IPS-NIHi11 (cell line): ENCODE measurements at places on chromosomes 5 and 9.
A peak's percentile ranks its signal among the peaks of the same experiment; 100 is the strongest.

- peak; percentile 17 for DNase-seq
Observed at GRCh38 chr5:91095786-91096385, 287.2 kb downstream of the ARRDC3 start.

DNA sequence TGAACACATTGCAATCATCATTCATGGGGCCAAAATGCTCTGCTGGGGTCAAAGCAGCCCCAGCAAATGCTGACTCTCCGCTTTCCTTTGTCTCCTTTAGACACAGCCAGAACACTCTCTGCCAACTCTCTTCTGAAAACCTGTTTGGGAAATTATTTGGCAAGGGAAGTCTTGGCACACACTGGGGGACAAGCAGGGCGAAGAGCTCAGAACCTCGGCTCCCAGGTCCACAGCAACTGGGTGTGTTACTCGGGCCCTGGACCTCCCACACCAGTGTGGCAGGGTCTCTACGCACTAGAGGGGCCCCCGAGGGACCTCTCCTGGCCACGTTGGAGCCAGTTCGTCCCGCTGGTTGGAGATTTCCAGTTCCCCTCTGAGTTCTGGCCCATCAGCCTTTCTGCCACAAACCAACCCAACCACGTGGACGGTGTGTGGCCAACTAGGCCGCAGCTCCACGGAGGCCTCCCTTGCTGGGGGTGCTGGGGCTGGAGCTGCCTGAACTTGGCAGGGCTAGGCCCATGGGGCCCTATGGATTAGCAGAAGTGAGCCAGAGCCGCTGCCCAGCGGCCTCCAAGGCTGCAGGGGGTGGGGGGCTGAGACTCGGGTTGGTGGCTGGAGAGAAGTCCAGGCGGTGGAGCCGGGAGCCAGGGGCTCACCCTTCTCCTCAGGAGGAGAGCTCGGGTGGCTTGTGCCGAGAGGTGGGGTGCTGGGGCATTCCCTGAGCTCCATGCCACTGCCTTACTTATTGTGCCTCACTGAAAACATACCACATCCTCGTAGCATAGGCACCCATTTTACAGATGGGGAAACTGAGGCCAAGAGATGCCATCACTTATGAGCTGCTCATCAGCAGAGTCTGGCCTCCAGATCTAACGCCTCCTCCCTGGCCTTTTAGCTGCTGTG lies 46.8 kb upstream of the RNU6ATAC start:
- DNase-seq: no peak

DNA sequence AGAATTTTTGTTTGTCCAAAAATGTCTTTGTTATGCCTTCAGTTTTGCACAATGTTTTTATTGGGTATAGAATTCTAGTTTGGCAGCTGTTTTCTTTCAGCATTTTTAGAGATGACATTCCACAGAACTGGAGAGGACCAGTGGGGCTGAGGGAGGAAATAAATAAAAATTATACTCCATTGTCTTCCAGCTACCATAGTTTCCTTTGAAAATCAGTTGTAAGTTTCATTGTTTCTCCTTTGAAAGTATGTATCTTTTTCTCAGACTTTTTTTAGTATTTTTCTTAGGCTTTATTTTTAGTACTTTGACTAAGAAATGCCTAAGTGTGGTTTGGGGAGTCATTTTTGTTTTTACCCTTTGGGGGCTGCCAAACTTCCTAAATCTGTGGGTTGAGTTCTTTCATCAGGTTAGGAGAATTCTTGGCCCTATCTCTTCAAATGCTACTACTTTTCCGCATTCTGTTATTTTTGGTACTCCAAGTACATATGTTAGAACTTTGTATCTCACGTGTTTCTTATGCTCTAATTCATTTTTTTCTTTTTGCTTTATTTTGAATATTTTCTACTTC lies 15.2 kb upstream of the FBLL1 start:
- DNase-seq: no peak

GRCh38 chr5:111530298-111530740 lies 18.0 kb upstream of the STARD4 start:
- DNase-seq: no peak

DNA sequence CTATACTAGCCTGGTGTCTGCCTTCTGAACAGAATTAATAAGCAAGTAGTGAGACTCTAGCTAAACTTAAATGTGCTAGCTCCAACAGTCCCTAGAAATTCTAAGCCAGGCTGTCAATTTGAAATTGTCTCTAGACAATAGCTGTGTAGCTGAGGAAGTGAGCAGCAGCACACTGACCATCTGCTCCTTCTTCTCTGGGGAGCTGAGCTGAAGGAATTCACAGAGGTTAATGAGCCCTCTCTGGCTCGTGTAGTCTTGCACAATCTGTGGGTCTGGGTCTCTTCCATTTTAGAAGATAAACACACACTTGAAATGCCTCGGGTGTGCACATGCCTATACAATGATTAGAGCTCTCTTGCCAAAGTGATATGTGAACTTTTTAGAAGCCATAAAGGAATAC lies 63.5 kb upstream of the BARX1 start:
- DNase-seq: no peak

DNA sequence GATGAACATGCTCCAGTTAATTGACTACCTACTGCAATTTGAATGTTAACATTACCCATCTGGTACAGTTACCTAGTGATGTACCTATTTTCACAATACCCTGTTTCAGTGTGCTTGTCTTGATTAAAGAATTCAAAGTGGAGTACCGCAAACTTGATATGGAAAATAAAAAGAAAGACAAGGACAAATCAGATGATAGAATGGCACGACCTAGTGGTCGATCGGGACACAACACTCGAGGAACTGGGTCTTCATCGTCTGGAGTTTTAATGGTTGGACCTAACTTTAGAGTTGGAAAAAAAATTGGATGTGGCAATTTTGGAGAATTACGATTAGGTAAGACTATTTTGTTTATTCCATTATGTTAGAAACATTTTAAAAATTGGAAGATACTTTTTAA lies 33.5 kb downstream of the CSNK1G3 start:
- no peak for DNase-seq

GRCh38 chr9:121283856-121284732 lies 16.1 kb downstream of the GSN start:
- no peak for DNase-seq

GRCh38 chr5:131167615-131168014 lies 2.6 kb upstream of the HINT1 start:
- DNase-seq: no peak

DNA sequence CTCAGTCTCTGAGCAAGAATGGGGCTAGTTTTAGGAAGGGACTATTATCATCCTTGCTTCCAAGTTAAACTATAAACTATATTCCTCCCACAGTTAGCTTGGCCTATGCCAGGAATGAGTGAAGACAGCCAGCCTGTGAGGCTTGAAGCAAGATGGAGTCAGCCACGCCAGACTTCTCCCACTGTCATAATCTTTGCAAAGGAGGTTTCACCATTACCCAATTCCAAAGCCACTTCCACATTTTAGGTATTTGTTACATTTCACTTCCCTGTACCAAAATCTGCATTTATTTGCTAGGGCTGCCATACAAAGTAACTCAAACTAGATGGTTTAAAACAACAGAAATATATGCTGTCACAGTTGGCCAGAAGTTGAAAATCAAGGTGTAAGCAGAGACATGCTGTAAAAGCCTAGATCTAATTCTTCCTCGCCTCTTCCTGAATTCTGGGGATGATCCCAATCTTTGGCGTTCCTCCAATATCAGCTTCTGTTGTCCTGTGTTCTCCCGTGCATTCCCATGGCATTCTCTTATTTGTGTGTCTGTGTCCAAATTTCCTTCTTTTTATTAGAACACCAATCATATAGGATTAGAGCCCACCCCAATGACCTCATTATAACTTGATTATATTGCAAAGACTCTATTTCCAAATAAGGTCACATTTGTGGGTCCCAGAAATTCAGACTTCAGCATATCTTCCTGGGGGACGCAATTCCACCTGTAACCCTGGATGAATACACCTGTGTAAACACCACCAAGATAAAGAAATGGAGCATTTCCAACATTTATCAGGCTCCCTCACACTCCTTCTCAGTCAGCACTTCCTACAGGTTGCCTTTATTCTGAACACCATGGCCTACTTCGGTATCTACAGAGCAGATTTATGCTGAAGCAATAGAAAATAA lies 126.8 kb downstream of the GCNT1 start:
- DNase-seq: no peak

DNA sequence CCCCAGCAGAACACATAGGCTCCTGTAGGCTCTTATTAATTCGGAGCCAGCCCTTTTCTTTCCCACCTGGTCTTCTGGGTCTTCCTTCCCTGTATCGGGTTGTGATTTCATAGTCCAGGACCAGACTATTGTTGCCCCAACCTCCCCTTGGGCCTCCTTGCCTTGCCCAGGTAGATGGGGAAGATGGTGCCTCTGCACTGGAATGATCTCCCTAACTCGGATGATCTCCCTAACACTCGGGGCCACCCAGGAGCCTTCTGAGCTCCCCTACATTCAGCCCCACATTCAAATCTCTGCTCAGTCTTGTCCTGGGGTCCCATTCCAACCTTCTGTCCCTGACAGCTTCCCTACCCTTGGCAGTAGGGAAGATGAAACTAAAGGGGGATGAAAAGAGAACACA lies 2.7 kb upstream of the IRF1 start:
- no peak for DNase-seq

GRCh38 chr5:179339996-179340395 lies 5.3 kb downstream of the ADAMTS2 start:
- no peak for DNase-seq

- no peak for DNase-seq
Observed at GRCh38 chr5:96337048-96337781, 95.8 kb downstream of the PCSK1 start.

DNA sequence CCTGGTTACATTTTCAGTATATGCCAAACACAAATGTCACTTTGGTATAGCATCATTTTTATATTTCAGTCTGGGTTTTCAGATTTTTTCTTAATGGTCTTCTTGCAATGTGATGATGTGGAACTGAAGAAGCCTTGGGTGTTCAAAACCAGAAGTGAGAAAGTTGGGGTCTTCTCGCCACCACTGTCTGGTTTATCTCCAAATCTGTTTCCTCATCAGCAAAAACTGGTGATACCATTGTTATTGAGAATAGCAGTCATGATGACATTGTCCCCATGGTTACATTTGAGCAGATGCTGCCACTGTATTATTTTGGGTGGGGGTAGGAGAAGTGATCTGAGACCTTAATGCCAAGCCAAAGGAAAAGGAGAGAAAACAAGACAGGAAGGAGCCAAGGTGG lies 85.9 kb upstream of the MAP3K1 start:
- no peak for DNase-seq

- no peak for DNase-seq
Observed at GRCh38 chr5:17735761-17736160, 101.5 kb downstream of the TAF11L14 start.

- DNase-seq: no peak
Observed at GRCh38 chr5:38051711-38052511, 206.4 kb upstream of the EGFLAM start.

DNA sequence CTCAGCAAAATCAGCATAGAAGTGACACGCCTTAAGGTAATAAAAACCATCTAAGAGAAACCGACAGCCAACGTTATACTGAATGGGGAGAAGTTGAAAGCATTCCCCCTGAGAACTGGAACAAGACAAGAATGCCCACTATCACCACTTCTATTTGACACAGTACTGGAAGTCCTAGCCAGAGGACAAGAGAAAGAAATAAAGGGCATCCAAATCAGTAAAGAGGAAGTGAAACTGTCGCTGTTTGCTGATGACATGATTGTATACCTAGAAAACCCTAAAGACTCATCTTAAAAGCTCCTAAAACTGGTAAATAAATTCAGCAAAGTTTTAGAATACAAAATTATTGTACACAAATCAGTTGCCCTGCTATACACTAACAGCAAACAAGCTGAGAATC lies 393.3 kb downstream of the KIF4B start:
- no peak for DNase-seq

DNA sequence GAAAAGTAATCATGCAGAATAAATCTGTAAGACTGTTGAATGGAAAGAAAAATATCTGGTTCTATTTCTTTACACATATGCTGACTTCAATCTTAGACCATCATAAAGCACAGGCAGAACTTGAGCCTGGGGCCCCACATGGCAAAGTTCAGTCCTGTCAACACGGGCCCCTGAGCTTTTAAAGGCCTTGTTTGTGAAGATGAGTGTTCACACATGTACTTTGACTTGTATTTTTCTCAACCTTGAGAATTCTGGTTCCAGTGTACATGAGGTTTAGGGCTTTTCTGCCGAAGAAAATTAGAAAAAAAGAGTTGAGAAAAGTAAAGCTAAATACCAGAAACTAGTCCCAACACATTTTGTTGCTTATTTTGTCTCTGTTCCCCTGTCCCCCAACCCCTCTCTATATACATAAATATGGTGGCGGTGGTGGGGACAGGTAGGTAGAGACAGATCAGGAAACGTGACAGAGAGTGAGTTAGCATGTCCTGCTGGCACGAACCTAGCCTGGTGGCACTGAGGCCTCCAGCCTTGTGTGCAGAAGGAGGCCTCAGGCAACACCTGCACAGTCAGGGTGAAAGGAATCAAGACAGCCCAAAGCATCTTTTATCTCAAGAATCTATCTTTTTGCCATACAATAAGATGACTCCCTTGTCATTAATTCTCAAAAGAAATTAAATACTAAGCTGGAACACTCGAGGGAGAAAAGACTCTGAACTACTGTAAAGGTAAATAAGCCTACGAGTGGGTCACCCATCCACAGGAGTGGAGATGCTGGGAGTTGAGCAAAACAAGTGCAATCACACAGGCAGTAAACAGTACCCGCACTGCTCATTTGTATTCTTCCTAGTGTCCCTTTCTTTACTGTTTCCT lies 22.9 kb downstream of the LIFR start:
- DNase-seq: no peak

DNA sequence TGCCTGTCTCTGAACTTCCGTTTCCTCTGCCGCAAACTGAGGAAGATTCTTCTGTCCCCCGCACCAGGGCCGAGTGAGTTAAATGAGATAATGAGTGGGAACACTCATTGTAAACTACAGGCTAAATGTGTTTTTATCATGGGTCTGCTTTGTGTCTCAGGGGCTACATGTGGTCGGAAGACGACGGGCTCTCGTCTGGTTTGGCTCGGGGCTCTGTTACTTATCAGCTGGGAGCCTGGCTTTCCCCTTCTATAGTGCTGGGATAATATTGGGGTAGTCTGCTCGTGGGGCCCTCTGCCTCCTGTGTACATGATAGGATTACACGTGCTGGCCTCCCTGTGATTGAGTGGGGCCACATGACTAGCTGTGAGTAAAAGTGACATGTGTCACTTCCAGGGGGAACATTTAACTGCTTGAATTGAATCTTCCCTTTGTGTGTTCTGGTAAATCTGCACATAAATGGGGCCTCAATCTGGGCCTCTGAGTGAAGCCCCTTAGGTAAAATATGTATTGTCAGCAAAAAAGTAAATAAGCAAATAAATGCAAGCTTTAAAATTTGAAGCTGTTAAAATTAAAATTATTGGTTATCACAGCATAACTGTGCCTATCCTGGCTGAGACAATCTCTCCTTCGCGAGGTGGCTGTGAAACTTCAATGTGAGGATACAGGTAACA lies 86.9 kb upstream of the SH3PXD2B start:
- DNase-seq: no peak
